ENCODE measurements at places on chromosomes 13 and 19.

DNA sequence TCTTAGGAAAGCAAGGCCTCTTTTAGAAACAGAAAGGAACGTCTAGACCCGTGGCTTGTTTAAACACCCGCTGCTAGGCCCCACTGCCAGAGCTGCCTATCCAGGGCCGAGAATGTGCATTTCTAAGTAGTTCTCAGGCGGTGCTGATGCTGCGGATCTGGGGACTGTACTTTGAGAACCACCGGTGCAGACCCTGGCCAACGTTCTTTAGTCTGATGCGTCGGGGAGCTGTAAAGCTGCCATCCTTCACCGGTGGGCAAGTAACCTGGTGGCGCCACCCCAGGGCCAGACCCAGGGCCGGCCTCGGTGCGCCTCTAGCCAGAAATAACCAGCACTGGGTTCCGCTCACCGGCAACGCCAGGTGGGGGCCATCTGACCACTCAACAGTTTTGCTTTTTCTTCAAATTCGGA, 47.1 kb downstream of the TGDS start:
- DNase-seq, result no peak

- no peak for DNase-seq
Measured at GRCh38 chr13:19888799-19889198, 25.4 kb upstream of the ZMYM5 start.

- DNase-seq, result no peak
Measured at GRCh38 chr13:34591900-34592529, 350.1 kb upstream of the NBEA start.

DNA sequence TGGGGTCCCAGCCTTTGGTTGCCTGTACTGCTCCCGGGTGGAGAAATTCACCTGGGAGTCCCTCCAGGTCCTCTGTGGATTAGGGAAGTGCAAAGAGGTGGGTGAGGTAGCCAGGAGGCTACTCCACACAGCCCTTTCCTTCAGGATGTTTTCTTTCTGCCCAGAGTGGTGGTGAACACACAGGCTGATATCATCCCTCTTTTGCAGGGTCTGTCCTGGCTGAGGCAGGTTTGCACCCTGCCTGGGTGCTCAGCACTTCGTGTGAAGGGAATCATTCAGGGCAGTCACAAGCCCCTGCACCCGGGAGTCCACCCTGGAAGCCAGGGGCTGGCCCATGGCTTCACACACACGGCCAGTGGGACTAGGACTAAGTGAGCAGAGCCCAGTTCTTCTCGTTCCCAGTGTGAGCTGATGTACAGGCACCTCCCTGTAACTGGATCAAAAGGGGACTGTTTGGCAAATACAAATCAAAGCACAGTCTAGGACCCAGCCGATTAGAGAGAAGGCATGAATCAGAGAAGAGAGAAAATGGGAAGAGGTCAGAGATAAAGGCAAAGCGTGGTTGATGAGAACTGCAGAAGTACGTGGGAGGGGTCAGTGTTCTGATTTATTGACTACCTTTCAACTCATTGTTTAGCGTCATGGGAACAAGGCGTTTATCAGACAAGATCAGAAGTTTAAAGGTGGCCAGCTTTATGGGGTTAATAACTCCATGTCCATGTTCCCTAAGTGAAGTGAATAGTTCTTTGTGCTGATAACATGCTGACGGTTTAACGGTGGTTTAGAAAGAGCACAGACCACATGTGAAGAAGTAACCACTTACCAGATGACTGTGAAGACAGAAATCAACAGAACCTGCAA, 30.4 kb upstream of the SPATA13 start:
- no peak for DNase-seq

- no peak for DNase-seq
Measured at GRCh38 chr13:98584668-98585397, 7.9 kb upstream of the STK24 start.

DNA sequence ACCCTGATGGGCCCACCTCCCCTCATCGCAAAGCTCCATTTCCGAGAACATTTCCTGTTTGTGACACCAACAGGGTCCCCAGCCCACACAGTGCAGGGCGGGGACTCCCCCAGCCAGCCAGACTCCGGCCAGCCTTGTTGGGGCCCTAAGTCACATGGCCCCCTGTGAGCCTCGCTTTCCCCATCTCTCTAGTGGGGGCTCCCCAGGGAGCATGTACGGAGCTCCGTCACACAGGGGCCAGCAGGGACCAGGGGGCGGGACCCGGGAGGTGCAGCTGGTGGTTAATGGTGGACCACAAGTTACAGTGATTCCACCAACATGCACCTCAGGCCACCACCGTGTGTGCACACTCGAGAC, 1.7 kb downstream of the TBXA2R start:
- no peak for DNase-seq

GRCh38 chr13:107644136-107644535, 571.2 kb downstream of the LIG4 start:
- DNase-seq, result no peak

GRCh38 chr19:45496349-45496953, 396 bp downstream of the RTN2 start:
- DNase-seq, result peak; percentile 44

- DNase-seq, result no peak
Measured at GRCh38 chr19:3708207-3708931, at the start of gene TJP3. Gene TJP3 (plus strand): TSS chr19:3708384. CDS start chr19:3728433, 20,049 bp downstream.

- DNase-seq, result no peak
Measured at GRCh38 chr19:11692127-11692790, 46.5 kb downstream of the ZNF823 start.

GRCh38 chr19:18933297-18933696, 7.7 kb downstream of the HOMER3 start:
- no peak for DNase-seq

GRCh38 chr13:95245071-95245470, 56.2 kb downstream of the ABCC4 start:
- no peak for DNase-seq

DNA sequence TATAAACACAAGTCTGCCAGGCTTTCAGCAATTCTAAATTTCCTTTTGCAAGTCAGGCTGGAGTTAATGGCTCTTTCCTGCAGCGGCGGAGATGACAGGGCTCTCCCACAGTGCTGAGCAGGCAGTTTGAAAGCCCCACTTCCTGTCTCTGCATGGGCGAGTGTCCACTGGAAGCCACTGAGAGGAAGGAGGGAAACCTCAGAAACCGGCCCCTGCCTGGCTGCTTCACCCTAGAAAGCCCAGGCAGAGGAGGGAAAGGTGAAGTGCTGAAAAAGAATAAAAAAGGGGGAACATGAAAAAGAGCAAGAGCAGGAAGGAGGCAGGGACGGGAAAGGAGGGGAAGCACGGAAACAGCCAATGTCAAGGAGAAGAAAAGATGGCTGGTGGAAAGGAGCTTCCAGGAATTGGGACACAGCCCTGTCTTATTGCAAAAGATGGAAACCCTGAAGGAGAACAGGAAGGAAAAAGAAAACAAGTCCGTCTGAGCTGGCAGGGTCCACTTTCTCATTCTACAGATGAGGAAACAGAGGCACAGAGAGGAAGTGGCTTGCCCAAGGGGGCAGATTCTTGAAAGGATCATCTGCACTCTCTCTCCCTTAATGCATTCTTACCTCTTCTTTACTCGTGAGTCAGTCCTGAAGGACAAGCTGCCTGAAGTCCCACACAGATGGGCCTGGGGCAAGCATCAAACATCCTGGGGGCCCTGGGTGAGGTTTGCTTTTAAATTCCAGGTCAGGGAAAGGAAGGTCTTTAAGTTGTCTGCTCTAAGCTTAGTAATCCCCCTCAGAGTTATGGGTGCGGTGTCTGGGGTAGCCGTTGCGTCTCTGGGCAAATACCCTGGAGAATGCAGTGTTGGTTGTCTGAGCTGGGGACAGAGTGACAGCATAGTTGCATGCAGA, 38.8 kb upstream of the ALOX5AP start:
- no peak for DNase-seq

DNA sequence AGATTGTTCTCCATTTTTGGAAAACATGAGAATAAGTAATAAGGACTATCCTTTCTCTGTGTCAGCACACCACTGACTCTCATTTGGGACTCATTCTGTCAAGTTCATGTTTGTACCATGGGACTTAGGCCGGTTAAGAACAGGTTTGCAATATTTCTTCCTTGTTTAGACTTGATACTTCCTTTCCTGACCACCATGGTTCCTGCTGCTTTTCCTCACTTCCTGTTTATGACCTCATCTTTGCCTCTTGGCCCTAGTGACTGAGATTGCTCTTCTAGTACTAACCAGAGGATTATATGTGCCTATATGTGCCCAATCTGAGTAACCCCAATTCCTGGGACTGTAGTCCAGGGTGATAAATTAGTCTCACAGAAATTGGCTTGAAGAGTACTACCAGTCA, 32.5 kb upstream of the NDFIP2 start:
- DNase-seq, result no peak

DNA sequence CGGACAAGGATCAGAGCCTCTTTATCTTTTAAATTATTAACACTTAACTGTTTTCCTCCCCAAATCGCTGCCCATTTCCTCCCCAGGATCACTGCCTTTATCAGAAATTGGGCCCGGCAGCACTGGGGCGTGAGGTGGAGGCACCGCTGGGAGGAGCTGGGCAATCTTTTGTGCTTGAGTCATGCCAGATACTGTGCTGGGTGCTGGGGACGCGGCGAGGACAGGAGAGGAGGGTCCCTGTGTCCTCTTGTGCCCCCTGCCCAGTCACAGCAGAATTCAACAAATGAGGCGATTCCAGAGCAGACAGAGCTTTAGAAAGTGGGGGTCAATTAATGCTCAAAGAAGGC, 347.8 kb downstream of the ZNF536 start:
- DNase-seq, result no peak

DNA sequence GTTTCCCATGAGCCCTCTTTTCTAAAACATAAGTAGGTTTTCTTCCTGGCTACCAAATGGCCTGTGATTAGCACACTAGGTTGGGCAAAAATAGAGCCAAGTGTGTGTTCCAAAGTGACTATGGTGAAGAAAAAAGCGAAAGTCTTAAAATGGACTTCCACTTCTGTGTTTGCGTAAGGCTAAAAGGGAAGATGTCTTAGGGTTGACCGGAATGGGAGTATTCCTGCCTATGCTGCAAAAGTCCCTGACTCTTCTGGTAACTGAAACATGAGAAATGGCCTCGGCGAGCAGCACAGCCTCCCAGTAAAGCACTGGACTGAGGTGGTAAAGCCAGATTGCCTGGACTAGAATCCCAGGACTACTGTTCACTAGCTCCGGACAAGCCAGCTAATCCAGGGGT, 2.4 kb upstream of the FPR1 start:
- DNase-seq, result no peak

DNA sequence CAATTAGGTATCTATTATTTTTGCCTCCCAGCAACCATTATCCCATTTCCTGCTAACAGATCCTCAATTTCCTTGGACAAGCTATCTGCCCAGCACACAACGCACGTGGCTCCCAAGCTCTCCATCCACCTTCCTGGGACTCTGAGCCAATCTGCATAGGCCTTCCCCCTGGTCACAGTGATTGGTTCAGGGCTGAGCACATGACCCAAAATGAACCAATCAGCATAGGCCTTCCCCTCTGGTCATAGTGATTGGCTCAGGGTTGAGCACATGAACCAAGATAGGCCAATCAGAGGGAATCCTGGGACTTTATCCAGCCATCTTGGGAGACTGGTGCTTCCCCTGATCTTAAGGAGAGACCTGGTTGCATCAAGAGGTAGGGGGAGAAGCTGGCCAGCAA, 5.8 kb downstream of the CPAMD8 start:
- no peak for DNase-seq

- DNase-seq, result no peak
Measured at GRCh38 chr13:26377038-26377437, 123.1 kb downstream of the CDK8 start.

- no peak for DNase-seq
Measured at GRCh38 chr13:27952876-27953675, 16.0 kb downstream of the CDX2 start.

DNA sequence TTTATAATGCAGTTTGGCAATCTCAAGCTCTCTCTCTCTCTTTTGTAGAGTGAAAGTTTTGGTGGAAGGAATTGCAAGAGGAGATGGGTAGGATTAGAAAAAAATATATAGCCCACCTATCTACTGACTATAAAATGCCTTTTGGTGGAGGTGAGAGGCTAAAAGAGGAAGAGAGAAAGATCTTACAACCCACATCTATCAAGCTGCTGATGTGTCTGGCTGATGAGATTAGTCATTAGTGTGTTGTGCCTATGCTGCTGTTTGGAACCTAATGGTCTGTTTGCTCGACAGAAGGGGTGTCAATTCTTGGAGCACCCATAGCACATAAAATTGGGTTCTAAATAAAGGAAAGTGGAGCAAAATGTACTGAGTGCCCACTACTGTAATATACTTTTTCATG, 411.0 kb downstream of the HS6ST3 start:
- DNase-seq, result no peak

DNA sequence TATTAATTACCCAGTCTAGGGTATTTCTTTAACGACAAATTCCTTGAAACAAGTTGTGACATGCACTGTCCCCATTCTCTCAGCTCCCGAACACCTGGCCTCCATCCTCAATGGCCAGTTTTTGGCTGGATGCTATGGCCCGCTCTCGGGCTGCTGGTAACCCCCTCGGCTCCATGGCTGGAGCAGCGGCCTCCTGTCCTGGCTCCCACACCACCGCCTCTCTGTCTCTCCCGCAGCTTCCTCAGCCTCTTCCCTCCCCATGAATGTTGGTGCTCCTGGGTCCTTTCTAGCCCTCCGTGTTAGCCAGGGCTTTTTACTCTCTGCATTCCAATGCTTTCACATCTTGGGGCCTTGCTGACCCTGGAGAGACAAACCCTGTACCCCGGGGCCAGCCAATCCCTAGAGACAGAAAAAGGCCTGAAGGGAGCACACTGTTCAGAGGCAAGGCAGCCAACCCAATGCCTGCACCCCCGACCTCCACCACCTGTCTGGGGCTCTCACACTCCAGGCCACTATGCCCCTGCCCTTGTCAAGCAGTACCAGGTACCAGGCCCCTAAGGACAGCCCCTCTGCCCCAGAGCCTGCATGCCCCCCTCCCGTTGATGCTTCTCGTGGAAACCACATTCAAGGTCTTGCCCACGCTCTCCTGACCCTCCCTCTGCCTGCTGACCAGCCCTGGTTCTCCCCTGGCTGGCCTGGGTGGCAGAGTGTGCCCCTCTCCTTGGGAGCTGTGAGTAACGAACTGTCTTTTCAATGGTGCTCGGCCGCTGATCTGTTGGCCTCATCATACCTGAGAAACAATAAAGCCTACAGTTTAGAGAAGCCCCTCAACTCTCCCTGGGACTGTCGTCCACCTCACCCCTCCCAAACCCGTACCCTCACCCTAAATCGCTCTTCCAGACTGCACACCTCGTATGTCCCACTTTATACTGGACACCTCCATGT, 86.9 kb upstream of the GPR183 start:
- no peak for DNase-seq

- DNase-seq, result no peak
Measured at GRCh38 chr13:50425772-50426171, 410.5 kb downstream of the KCNRG start.

- DNase-seq, result no peak
Measured at GRCh38 chr19:3879656-3880055, 829 bp upstream of the ATCAY start.

- DNase-seq, result no peak
Measured at GRCh38 chr13:41706152-41706551, 248.8 kb downstream of the RGCC start.

DNA sequence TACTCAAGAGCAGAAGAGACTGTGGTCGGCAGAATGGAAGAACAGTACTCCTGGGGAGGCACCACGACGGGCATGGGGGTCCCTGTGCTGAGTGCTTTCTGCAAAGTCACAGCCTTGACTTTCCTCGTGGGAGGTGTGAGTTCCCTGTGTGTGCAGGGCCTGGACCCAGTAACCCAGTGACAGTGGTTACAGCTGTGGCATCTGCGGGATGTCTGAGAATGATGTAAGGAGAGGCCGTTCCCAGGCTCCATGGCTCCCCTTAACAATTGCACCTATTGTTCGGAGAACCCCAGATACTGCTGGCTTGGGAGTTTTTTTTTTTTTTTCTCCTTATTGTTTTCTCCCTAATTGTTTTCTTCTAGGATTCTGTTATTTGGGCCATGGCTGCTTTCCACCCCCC, 5.1 kb upstream of the NANOS2 start:
- DNase-seq, result no peak
